NCI-H748 treated with DMSO at 0.1 percent for 48 hours (cell line): ENCODE measurements at places on chromosomes 3 and 15.

GRCh38 chr15:30929064-30929669 lies 25.5 kb downstream of the FAN1 start:
- DNase-seq, result no peak

GRCh38 chr3:127723011-127723567 lies 50.3 kb downstream of the ABTB1 start:
- no peak for DNase-seq

GRCh38 chr15:39888243-39888642 lies 31.8 kb downstream of the GPR176 start:
- DNase-seq, result no peak

GRCh38 chr3:51974277-51974962 lies 444 bp upstream of the ABHD14A start:
- no peak for DNase-seq

DNA sequence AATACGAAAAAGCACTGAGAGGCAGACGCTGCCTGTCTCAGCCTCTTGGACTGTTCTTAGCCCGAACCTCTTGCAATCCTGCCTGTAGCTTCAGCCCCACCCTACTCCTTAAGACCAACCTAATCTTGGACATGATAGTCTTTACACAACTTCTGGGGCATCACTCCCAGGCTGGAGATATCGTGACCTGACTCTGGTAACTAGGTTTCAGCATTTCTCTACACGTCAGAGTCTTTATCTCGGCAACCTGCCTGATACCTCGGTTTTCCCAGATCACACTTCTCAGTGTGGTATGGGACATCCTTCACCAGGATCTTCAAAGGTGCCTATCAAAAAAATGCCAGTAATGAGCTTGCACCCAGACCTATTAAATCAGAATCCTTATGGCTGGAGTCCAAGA lies 590.2 kb upstream of the KCNMB2 start:
- no peak for DNase-seq

- no peak for DNase-seq
Measured at GRCh38 chr3:161042023-161042501, 63.1 kb downstream of the B3GALNT1 start.

DNA sequence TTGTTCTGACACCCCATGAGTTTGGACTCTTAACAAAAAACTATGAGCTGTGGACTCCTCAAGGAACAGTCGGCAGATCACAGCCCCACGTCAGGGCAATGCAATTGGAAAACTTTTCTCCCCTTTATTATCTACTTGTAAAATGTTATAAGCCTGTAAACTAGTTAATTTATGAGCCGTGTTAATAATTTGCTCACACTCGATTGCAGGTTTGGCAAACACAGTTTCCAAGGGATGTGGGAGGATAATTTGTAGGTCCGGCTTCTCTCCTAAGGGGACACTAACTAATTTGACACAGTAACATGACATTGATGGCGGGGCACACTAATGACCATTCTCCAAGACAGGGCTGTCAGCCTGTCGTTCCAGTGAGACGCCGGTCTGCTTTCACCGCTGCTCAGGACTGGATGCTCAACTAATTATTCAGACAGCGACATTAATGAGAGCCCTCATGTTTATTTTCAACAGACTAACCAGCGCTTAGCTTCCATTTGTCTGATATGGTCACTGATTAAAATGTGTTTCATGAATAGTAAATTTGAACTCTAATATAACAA lies 222.1 kb downstream of the FOXP1 start:
- DNase-seq, result no peak

- no peak for DNase-seq
Measured at GRCh38 chr3:81799403-81799802, 38.0 kb upstream of the GBE1 start.

- DNase-seq, result no peak
Measured at GRCh38 chr15:53384417-53384816, 375.0 kb downstream of the WDR72 start.

DNA sequence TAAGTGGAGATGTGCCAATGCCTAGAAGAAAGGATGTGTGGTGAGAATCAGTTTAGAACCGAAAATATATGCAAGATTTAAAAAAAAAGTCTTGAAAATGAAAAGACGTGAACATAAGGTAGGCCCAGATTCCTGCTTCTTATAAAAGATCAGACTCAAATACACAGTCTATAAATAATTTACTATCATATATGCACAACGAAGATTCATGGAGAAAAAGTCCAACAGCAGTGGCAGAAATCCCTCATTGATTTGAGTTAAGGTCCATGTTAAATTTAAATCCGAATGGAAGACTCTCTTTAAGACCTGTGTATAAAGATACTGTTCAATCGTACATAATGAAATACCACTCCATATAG lies 227.2 kb downstream of the OCA2 start:
- no peak for DNase-seq

- no peak for DNase-seq
Measured at GRCh38 chr15:55774113-55774970, 31.4 kb upstream of the PRTG start.

DNA sequence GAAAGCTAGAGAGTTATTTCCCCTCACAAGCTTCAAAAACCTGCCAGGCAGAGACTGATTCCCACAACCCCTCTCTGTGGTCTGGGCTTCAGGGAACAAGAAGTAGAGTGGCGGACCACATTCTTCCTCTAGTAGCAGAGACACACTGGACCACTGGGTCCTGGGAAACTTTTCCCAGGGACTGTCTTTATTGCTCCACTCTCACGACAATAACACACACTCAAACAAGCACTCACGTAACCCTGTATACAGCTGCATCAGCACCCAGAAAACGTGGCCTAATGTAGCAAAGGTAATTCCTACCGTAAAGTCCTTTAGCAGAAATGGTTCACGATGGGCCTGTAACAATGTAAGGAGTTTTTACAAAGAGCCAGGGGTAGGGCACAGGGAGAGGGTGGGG lies 27.6 kb downstream of the CPOX start:
- DNase-seq, result no peak

DNA sequence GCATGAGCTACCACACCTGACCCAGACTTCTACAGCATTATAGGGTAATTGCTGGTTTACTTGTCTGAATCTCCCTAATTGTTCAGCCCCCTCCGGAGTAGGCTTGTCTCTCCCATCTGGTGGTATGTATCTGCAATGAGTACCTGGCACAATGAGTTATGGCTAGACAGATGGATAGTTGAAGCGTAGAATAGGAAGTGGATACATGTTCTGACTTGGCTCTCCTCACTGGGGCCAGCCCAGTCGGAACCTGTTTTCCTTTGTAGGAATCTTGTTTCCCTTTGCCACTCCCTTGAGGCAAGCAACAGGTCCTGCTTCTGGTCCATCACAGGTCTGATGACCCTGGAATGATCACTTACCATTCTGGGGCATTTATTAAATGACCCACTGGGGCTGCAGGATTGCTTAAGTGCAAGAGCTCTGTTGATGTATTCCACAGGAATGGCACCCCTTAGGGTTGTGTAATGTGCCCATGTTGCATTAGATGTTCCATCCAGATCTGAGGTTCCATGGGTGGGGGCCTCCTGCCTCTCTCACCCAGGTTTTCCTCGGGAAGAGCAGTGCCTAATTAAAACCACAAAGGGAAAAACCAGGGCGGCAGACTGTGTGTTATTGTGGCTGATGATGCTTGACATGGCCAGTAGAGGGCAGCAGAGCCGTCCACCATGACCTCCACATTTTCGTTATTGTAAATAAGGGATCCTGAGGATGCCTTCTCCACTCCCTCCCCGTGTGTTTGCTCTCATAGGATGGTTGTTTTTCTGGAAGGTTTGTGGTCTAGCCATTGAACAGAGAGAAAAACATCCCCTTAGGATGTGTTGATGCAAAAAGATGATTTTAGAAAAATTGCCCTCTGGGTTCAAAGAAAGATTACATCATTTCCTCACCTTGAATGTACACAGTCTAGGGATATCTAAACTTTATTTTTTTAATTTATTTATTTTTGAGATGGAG lies 58.0 kb downstream of the CMTM8 start:
- peak; percentile 61 for DNase-seq

DNA sequence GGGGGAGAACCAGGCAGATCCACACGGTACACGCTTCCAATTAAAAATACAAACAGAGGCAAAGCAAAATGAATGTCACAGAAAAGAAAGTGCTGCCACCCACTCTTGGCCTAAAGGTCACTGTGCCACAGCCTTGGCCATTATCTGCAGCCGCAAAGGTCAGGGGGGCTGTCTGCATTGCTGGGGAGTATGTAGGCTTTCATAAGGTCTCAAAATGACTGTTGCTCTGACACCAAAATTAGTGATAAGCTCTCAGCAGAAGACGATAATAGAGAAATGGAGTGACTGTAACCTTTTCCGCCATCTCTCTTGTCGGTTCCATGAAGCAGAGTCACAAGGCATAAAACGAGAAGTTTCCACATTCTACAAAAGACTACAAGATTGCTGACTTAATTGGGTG lies 374.2 kb upstream of the ICE2 start:
- DNase-seq, result no peak

- no peak for DNase-seq
Measured at GRCh38 chr3:130820976-130821375, 72.9 kb upstream of the ATP2C1 start.

GRCh38 chr3:149701977-149702350 lies 44.1 kb upstream of the WWTR1 start:
- no peak for DNase-seq

GRCh38 chr3:133037436-133037835 lies 755 bp upstream of the TMEM108 start:
- peak; percentile 17 for DNase-seq

- DNase-seq, result no peak
Measured at GRCh38 chr15:68385671-68386586, 46.0 kb downstream of the ITGA11 start.

GRCh38 chr3:9935966-9936510 lies 2.4 kb downstream of the CRELD1 start:
- DNase-seq, result no peak

GRCh38 chr3:37808656-37809055 lies 53.0 kb upstream of the CTDSPL start:
- DNase-seq, result no peak

- no peak for DNase-seq
Measured at GRCh38 chr3:99780749-99781148, 36.9 kb upstream of the CMSS1 start.

DNA sequence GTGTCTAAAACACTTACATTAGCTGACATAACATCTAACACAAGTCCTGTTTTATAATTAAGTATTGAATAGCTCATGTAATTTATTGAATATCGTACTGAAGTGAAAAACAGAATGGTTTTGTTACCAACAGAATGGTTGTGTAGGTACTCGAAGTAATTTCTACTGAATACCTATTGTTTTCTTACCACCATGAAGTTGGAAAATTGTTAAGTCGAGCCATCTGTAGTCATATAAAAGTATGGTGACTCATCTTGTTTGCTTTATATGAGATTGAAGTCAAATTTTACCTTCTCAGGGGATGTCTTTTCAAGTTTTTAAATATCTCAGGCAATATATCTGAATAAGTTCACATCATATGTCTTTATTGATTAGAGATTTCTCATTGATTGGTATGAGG lies 37.6 kb downstream of the PIAS1 start:
- no peak for DNase-seq

DNA sequence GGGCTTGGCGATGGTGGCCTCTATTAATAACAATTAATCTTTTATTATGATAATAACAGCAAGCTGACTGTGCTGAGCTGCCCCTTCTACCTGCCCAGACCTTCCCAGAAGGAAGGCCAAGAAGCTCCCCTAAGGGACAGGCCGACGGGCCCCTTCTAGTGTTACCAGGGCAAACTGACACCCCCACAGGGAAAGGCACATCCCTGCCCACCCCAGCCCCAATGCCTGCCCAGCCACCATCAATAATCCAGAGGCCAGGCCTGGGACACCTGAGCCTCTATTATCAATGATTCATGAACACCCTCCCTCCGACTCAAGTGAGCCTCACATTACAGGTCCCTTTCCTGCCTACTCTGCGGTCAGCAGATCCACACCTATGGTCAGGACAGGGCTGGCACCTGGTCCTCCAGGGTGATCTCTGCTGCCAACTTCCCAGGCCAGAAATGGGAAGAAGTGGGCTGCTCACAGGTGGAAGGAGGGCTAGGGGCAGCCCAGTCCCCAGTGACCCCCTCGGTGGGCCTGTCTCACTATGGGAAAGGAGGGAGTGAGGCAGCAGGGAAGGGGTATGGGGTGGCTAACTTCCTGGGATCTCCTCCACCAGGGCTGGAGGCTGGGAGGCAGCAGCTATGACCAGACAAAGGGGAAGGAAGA lies 1.8 kb downstream of the TWF2 start:
- no peak for DNase-seq

- no peak for DNase-seq
Measured at GRCh38 chr3:120151791-120152190, 57.5 kb upstream of the GSK3B start.

GRCh38 chr15:82709421-82710207 lies at the start of gene AP3B2:
TSS of gene AP3B2 (minus strand) at chr15:82709875. CDS start at chr15:82709706, 169 bp downstream.
- DNase-seq, result peak; percentile 66

DNA sequence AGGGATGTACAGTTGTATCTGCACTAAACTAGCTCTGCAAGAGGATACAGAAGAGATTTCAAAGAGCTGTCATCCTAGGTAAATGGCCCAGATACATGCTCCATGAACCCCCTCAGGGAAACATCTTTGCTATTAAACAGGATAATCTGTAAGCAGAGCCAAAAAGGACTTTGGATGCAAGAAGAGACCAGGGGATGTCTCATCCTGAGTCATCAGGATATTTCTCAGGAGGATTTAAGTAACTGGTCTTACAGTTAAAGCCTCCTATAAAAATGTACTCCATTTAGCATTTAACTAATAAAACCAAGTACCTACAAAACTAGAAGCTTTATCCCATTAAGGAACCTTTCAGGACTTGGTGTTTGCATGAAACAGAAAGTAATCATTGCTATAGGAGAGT lies 48.2 kb upstream of the PHLDB2 start:
- DNase-seq, result no peak

- DNase-seq, result no peak
Measured at GRCh38 chr3:115828401-115828800, 205.1 kb downstream of the GAP43 start.

DNA sequence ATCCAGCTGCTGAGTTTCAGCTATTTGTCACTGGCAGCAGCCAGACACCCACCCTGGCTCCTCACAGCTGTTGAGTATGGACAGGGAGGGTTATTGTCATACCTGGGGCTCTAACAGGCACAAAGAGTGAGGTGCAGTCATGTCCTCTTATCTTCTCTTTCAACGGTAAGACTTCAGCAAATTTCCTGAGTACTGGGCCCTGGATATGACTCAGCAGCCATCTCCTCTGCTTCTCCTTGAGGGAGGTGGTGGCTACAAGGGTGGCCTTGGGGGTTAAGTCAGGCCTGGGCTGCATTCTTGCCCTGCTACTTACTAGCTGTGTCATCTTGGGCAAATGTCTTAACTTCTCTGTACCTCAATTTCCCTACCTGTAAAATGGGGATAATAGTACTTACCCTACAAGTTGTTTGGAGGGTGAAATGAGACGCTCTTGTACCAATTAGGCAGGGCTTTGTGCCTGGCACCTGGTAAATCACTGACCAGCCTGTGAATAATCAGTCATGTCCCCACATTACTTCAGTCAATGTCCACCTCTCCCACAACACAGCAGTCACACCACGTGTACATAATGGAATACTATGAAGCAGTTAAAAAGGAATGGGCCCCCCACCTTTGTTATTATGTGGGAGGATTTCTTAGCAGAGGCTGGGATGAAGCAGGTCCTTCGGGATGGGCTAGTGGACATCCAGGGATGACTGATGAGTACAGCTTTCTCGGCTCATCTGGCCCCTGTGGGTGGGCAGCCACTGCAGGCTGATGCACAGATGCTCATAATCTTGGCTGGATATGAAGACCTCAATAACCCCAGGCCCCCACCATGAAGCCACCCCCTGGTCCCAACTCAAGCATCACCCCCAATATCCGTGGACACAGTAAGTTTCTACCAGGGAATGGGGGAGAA lies 528.8 kb downstream of the SHQ1 start:
- no peak for DNase-seq
